ENCODE measurements at places on chromosomes 16 and 17.

DNA sequence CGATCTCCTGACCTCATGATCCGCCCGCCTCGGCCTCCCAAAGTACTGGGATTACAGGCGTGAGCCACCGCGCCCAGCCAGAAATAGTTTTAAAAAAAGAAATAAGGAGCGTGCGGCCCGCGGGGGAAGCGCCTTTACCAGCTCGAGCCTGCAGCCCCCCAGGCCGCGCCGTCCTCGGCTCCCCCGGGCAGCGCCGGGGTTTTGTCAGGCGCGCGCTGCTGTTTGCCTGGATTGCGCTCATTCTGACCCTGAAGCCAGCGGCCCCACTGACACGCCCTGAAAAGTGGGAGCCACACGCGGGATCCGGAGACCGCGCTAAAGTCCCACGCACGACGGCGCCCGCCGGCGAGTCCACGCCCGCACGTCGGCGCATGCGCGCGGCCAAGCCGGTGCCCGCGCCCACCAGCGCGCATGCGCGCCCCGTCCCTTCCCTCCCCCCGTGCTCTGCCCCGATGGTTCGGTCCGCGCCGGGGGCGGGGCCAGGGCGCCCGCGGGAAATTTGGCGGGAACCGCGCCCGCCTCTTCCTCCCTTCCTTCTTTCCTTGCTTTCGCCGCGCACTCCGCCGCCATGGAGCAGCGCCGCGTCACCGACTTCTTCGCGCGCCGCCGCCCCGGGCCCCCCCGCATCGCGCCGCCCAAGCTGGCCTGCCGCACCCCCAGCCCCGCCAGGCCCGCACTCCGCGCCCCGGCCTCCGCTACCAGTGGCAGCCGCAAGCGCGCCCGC is at the start of gene CDT1:
Gene CDT1 (plus strand): TSS at position 526 of the 724 bp plus-strand sequence. CDS start 43 bp downstream, at position 569.
- DNase-seq: peak; percentile 97

GRCh38 chr16:29146266-29146665 is 161.4 kb downstream of the LAT start:
- DNase-seq: no peak

DNA sequence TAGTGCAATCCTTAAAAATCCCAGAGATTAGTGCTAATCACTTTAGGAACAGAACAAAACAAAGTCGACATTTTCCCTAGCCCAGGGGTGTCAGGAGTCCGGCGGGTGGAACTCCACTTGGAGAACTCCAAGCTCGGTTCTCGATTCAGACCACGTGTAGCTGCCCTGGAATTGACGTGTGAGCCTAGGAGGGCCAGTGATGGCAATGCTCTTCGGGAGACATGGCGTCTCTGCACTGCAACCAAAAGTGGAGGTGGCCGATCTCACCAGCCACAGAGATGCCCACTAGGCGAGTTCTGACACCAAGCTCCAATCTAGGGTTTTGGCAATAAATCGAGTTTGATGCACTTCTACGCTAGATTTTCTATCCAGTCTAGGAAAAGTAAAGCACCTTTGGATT is 17.6 kb downstream of the MAP1LC3B start:
- DNase-seq: no peak

DNA sequence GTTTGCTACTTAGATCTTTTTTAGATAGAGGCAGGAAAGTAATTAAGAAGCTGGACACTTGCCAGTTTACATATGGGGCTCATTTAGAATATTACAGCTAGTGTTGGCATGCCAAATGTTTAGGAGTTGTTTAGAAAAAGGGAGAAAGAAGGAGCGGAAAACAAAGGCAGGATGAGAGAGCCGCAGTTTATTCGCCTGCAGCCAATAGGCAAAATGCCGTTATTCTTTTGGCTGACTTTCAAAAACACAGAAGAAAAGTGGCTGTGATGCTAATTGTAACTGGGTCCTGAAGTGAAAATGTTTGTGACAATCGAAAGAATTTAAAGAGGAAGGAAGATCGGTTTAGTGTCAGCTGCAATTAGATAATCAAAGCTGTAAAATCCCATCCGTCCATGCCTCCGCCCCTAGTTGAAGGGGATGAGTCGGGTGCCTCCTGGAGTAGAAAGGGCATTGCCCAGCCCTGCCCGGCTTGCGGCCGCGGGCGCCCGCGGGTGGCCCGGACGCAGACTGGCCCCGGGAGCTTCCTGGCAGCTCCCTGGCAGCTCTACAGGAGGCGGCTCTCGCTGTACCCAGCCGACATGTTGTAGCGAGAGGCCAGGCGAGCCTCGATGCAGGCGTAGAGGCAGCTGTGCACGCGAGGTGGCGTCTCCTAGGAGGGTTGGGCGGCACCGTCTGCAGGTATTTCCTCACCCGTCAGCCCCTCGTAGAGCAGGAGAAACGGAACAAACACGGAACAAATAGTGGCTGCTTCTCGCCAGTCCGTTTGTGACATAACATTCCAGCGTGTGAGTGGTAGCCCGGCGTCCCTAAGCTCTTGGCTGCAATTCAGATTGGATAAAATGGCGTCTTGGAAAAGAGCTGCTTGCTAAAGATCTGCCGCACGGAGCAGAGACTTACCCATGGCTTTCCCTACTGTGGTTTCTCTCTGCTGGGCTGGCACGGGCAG is 82.2 kb downstream of the TNRC6C start:
- peak; percentile 71 for DNase-seq
